Stimulated activated CD4-positive, alpha-beta T cell treated with anti-CD3 and anti-CD28 coated beads, Interleukin-1b, Interleukin-23, amount 100 ng/mL, for 4 hours (primary cell): ENCODE measurements at places on chromosomes 13 and 19.
A peak's percentile ranks its signal among the peaks of the same experiment; 100 is the strongest.

DNA sequence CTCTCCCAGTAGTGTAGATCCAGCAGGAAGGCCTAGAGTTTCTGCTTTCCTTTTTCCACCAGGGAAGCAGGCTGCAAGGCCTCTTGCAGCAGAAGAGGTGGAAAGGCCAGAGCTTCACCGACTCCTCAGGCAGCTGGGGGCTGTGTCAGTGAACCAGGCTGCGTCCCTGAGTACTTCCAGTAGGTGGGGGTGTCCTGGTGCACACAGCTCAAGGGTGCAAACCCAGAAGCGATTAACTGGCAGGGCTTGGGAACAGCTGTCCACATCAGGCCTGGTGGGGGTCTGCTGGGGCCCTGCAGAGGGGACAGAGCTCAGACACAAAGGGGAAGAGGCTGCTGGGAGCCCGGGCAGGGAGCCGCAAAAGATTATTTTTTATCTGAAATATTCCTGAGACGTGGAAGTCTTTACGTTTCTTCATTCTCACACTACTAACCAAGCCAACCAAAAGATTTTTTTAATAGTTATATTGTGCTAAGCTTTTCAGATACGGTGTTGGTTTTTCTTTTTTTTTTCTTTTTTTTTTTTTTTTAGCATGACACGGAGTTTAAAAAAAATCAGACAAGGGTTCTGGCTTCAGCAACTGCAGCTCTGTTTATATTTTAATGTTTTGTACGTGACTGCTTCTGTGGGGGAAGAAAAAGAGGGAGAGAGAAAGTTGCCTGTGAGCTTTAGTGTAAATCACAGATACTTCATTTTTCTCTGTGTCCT lies 11.0 kb downstream of the TSHZ3 start:
- no peak for DNase-seq

GRCh38 chr19:11203194-11204075 lies 6.1 kb upstream of the KANK2 start:
- peak; percentile 30 for DNase-seq

- DNase-seq = no peak
Observed at GRCh38 chr13:38462605-38463004, 113.0 kb downstream of the UFM1 start.

- no peak for DNase-seq
Observed at GRCh38 chr13:47896546-47896945, 104.5 kb downstream of the SUCLA2 start.

GRCh38 chr19:390386-391206 lies 18.4 kb downstream of the C2CD4C start:
- no peak for DNase-seq

DNA sequence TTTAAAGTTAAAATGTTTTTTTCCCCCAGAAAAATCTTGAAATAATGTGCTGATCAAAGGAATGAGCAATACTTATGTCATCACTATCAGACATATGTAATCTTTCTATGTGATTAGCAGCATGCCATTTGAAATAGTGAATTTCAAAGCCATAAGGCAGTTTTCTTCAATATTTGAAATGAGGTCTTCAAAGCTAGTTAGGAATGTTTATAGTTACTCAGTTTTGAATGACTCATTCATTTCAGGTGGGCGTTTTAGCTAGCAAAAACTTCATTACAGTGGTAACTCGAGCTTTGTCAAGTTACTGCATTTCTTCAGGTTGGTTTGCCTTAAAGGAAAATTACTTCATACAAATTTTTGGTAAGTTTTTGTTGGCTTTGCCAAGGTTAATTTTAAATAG lies 102.1 kb downstream of the ATP8A2 start:
- DNase-seq = no peak

GRCh38 chr13:33752597-33752996 lies 65.4 kb upstream of the RFC3 start:
- DNase-seq = no peak

- DNase-seq = no peak
Observed at GRCh38 chr19:39173502-39173991, 23.2 kb upstream of the NCCRP1 start.

GRCh38 chr19:18647807-18648206 lies 11.0 kb downstream of the KLHL26 start:
- no peak for DNase-seq
